T-helper 2 cell (primary cell): ENCODE measurements at places on chromosomes 2 and 18.
A peak's percentile ranks its signal among the peaks of the same experiment; 100 is the strongest.

DNA sequence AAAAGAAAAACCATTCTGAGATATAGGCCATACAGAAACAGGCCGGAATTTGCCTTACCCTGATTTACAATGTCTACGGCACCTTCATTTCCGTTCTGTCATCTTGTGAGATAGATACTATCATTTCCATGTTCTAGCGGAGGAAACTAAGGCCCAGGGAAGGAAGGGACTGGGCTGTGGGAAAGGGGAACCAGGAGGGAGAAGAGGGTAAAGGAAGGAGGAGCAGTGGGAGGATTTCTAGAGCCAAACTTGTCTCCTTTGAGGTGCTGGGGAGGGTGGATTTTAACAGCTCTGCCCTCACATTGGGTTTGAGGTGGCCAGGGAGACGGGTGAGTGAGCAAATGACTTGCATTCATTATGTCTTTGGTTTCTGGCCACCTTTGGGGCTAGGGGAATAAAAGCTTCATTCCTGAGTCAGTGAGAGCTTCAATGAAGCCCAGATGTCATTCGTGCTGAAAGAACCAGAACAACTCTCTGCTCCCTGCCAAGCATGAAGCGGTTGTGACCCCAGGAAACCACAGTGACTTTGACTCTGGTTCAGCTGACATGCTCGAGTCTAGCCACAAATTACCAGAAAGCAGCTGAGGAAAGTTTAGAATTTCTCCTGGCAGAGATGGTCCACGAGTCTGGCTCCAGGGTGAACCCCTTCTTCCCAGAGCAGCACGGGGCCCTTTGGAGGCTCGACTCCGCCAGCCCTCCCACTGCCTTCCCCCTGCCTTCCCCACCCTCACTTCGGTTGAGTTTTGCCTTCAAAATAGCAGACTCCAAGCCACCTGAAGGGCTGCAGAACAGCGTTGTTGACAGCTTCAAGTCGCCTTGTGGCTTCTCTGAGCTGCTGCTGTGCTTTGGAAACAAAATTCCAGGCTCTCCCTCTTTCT is 3.8 kb downstream of the ACTG2 start:
- peak; percentile 81 for DNase-seq

- no peak for DNase-seq
Measured at GRCh38 chr2:60621688-60622429, 68.4 kb upstream of the BCL11A start.

DNA sequence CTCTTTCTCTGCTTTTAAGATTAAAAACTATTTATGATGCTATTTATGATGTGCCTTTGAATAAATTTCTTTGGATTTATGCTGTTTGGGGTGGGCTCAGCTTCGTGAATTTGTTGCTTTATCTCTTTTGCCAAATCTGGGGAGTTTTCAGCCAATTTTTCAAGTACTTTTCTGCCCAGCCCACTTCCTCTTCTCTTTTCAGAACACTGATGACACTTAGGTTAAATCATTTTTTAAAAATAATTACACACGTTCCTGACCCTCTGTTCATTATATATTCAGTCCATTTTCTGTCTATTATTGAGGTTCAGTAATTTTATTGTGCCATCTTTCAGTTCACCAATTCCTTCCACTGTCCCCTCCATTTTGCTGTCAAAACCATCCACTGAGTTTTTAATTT is 14.8 kb upstream of the BCL2L11 start:
- no peak for DNase-seq

- no peak for DNase-seq
Measured at GRCh38 chr2:185780890-185781289, 42.3 kb downstream of the FSIP2 start.

- DNase-seq = no peak
Measured at GRCh38 chr2:144582651-144583380, 62.9 kb upstream of the ZEB2 start.
